Muscle of back (tissue), 13 donors: ENCODE measurements at places on chromosomes 6 and 20.

- DNase-seq = no peak
Measured at GRCh38 chr20:35280523-35280922, 2.6 kb upstream of the MMP24OS start.

- DNase-seq = peak; percentile 70
Measured at GRCh38 chr20:25584905-25585704, at the start of gene NINL. TSS of gene NINL (minus strand) at chr20:25585531. CDS start at chr20:25526587, 58,944 bp downstream.

DNA sequence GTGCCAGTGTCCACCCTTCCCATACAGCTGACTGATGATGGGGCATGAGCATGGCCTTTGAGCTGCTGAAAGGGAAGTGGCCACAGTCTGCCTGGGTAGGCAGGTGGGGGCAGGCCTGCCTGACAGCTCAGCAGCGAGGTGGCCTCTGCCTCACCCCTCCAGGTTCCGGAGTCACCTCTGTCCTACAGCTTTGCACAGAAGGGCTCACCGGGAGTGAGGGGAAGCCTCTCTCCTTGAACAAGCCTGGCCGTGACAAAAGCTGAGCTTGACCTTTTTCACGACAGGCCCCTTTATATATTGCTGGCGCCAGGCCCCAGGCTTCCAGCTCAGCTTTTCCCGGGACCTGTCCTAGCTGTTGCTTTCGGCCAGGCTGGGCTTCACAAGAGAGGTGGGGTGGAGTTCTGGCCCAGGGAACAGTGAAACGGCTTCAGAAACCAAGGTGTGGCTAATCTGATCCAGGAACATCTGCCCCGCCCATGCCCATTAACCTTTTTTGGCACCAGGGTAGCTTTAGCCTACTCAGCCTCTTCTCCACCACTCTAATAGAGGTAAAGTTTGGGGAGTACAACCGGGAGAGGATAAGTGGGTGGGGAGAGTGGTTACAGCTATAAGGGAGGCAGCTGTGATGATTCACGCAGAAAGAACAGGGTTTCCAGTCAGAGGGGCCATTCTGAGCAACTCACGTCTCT is 42.9 kb downstream of the C6orf132 start:
- DNase-seq = no peak

DNA sequence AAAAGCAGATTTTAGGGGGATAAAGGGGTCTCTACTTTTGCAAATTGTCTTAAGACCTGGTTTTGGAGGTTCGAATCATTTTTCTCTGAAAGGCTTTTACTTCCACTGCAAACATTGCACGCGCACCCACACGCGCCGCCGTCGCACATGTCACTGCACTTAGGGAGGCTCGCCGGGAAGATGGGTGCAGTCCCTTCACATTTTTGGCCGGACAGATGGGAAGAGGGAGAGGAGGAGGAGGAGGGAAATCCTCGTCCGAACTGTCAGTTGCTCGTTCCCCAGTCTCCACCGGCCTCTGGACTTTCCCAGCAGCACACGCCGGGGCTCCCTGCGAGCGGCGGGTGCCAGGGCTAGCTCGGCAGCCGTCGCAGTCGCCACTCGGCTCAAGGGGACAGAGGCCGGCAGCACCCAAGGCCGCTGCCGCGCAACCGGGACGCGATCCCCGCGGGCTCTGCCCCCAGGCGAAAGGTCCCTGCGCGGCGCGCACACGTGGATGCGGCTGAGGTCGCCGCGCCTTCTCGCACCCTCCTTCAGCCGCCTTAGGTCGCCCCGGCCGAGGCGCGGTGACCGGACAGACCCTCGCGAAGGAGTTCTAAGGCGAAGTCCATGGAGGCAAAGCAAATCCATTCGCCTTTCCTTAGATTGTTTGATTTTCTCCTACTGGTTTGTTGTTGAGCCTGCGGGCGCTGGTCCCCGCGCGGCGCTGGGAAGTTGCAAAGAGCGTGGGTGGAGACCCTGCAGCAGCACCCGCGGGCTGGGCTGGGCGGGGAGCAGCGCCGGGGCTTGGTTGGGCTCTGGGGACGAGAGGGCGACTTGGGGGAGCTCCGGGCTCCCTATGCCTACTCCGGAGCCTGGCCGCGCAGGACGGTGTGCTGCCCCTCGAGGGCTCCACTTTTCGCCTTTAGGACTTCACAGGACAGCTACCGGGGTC is 1.2 kb downstream of the MYB start:
- DNase-seq = peak; percentile 45

DNA sequence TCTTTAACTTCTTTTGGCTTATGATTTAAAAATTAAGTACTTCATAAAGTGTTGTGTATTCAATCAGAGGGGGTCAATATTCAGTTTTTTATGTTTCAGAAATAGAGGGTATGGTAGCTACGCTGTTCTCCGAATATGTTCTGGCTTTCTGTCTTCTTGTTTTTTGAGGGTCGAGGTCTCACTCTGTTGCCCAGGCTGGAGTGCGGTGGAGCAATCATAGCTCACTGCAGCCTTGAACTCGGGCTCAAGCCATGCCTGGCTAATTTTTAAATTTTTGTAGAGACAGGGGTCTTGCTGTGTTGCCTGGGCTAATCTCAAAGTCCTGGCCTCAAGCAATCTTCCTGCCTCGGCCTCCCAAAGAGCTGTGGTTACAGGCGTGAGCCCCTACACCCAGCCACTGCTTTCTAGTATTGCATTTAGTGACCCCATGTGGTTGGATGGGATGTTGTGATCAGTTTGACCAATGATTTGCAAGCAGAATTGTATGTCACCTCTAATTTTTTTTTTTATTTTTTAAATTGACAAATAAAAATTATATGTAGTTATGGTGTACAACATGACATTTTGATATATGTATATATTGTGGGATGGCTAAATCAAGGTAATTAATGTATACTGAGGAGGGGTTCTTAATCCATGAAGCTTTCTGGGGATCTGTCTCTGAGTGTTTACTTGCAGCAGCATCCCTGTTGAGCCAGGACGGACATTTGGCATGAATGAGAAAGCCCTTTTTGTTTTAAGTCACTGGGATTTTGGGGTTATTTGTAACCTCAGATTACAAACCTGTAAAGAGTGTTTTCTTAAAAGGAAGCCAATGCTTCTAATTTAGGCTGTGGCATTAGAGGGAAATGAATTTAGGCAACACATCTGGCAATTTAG is 38.5 kb upstream of the DEK start:
- DNase-seq = no peak

DNA sequence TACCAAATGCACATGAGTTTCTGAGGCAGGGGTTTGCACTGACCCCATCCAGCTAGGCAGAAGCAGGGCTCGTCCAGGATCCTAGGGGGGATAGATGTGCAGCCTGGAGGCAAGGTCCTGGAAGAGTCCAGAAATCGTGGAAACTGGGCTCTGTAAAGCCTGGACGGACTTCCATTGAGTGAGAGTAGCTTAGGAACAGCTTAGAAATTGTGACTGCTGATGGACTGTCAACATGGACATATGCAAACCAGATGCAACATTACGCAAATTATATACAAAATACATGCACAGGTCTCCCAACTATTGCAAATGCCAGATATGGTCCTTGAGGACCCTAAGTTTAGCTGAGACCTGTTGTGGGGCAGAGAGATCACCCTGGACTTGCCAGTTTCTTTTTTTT is 4.8 kb upstream of the EMILIN3 start:
- DNase-seq = no peak

- DNase-seq = no peak
Measured at GRCh38 chr6:158570681-158570962, 10.7 kb downstream of the TMEM181 start.

DNA sequence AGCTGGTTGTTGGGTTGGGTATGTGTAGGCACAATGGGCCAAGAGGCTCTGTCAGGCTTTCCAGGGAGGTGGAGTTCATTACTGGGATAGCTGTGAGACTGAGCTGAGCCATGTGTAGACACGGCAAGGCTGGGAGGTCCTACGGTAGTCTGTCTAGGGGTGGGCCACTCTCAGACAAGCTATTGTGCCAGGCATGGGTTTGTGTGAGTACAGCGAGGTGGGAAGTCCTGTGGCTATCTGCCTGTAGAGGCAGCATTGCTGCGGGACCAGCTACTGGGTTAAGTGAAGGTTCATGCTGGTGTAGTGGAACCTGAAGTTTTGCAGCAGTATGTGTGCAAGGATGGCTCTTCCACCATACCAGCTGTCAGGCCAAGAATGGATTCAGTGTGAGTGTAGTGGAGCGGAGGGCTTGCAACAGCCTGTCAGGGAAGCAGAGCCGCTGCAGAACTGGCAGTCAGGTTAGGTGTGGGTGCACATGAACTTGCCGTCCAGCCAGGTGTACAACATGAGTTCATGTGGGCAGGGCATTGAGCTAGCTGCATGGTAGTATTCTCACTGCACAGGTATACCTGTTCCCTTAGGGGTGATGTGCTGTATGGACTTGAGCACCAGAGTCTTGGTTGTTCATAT is 78.0 kb upstream of the CENPW start:
- DNase-seq = no peak

DNA sequence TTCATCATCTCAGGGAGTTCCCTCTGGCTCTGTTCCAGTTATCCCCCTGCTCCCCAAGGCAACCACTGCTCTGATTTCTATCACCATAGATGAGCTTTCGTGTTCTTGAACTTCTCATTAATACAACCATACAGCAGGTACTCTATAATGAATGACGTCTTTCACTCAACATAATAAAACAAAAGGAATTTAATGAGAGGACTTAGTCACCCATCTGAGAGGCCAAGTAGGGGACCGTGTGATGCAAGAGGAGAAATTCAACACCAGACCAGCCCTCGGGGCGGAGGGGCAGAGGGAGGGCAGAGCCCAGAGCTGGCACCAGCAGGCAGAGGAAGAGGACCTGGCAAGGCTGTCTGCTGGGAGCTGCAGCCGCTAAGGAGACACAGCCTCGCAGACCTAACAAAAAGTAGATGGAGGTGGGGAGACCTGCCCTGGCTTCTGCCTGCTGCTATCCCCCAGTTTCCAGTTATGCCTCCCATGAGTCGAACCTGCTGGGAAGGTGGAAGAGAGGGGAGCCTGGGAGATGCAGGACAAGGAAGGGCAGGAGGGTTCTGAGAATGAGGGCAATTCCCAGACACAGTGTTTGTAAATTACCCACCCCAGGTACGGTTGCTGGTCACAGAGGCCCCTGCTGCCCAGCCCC is 13.8 kb downstream of the CCN5 start:
- DNase-seq = peak; percentile 56

- no peak for DNase-seq
Measured at GRCh38 chr6:30097902-30098768, 14.8 kb downstream of the TRIM31 start.

DNA sequence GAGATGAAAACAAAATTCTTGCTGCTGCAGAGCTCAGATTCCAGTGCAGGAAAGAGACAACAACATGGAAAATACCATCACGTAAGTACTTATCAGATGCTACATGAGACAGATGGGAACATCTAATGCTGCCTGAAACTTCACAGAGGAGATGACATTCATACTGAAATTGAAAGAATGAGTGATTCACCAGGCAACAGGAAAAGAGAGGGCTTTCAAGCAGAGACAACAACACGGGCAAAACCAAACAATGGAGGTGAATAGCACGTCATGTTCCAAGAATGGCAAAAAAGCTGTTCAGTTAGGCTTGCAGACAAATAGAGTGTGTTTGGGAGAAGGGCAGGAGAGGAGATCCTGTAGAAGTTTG is 39.3 kb downstream of the GTF2H5 start:
- DNase-seq = no peak

DNA sequence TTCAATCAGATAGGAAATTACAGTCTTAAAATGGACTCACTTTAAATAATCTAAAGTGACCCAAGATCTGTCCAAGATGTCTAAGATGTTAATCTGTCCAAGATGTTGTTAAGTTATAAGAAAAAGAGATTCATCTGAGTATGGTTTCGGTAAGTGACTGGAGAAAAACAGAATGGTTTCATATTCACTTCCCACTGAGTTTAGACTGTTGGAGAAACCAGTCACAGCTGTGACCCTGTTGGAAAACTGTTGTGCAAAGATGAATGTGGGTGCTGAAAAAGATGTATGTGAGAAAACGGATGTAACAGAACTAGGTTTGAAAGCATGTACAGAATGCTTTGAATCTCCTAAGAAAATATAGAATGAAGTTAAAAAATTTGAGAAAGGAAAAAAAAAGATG is 325.9 kb downstream of the COL12A1 start:
- DNase-seq = peak; percentile 49

DNA sequence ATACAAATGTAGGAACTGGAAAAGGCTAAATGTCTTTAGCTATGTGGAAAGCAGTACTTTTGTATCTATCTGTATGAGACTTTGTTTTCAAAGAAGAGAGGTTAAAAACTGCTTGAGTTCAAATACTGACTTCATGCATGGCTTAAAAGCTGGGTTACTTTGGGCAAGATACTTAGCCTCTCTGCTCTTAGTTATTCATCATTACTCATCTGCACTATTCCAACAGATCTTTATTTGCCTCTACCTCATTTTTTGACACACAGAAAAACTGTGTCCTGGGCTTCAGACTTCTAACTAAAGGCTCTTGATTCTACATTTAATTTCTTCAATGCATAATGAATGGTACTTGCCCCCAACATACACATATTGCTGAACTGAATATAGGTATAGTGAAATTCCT is 114.8 kb downstream of the DST start:
- DNase-seq = no peak

DNA sequence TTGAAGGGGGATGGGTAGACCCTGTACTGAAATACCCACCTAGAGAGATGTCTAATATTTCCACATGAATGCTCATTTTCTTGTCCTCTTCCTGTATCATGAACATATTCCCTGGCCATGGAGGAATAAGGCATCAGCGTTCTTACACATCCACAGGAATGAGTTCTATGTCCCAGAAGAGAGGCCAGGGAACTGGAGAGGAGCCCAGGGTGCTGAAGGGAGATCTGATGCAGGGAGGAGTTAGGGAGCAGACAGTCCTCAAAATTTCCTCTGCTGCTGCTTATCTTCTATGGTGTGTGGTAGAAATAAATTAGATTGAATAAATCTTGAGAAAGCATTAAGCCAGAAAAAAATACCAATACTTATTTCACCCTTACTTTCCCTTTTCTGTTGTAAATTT is 295.0 kb downstream of the KCNQ5 start:
- DNase-seq = no peak

DNA sequence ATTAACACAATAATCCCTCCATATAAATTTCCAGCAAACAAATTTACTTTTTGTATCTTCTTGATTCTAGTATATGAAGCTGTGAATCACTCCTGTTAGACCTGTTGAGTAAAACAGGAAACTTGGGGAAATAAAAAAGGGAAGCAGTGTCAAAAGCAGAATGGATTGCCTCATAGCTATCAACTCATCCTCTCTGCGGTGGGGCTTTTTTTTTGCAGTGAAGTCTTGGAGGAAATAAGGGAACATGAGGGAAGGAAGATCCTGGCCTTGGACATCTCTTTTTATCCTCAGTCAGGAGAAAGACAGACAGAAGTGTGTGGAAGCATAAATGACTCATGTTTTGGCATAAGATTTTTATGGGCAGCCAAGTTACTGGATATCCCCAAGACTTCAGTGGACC is 332.5 kb downstream of the TFAP2A start:
- DNase-seq = peak; percentile 19

DNA sequence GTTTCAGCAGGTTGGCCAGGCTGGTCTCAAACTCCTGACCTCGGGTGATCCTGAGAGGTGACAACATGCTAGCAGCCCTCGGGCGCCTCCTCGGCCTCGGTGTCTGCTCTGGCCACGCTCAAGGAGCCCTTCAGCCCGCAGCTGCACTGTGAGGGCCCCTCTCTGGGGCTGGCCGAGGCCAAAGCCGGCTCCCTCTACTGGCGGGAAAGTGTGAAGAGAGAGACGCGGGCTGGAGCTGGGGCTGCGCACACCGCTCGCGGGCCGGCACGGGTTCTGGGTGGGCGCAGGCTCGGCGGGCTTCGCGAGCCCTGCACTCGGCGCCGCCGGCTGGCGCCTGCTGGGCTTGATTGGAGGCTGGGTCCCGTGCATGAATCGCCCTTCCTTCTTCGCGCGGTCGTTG is 80.8 kb upstream of the RBM24 start:
- no peak for DNase-seq

- no peak for DNase-seq
Measured at GRCh38 chr20:2336471-2336870, 40.7 kb downstream of the TGM3 start.

GRCh38 chr6:32483968-32484613 is 44.4 kb downstream of the HLA-DRA start:
- no peak for DNase-seq
